Activated CD4-positive, alpha-beta T cell treated with anti-CD3 and anti-CD28 coated beads, Interleukin-2, amount 10 ng/mL, durations not matched to agents 24 days and 14 days (primary cell): ENCODE measurements at places on chromosomes 5 and 9.

DNA sequence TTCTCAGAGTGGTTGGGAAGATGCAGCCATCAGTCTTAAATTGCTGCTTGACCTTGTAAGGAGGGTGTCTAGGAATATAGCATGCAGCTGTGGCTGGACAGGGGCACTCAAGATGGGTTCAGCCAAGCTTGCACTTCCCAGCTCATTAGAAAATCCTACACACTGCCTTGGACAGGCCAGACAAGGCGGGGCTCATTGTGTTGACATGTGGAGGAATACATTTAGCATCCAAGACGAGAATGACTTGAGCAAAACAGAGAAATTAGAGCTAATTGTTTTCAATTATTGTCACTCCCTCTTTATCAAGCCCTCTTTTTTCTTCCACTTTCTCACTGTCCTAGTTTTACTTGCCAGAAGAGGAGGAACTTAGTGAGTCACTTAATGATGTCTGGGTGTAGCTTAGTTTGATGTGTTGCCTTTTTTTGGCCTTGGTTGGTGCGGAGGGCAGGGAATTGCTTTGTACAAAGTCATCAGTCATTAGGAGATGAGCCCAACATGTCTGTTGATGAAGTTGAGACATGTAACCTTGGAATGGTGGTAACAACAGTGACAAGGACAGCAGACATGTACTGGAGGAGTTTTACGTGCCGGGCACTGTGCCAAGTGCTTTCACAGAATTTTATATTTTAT, 1219.3 kb upstream of the WWC1 start:
- DNase-seq, result no peak

DNA sequence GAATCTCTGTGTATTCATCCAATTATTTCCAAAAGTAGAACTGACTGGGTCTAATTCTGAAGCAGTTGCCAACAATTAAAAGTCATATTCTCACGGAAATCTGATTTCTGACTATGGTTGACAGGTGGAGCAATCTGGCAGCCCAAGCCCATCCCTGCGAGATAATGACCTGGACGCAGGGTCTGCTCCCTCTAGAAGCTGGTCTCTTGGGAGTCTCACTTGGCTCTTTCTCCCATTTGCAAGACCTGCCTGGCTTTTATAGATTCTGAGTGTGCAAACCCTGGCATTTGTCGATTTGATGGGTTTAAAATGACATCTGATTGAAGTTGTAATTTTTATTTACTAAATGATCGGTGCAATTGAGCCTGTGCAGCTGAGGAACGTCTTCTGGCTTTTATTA, 49.4 kb upstream of the NEURL1B start:
- DNase-seq, result no peak

DNA sequence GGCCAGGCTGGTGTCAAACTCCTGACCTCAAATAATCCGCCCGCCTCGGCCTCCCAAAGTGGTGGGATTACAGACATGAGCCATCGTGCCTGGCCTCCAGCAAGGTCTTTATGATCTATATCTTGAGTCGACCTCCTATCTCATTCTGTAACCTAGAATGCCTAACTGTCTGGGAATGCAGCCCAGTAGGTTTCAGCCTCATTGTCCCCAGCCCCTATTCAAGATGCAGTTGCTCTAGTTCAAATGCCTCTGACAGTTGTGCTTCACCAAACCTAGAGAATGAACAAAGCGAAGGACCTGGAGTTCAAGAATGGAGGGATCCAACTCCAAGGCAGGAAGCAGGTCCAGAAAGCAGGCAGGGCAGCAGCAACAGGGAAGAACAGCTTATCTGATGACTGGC, 30.8 kb downstream of the GLRX start:
- DNase-seq, result no peak

DNA sequence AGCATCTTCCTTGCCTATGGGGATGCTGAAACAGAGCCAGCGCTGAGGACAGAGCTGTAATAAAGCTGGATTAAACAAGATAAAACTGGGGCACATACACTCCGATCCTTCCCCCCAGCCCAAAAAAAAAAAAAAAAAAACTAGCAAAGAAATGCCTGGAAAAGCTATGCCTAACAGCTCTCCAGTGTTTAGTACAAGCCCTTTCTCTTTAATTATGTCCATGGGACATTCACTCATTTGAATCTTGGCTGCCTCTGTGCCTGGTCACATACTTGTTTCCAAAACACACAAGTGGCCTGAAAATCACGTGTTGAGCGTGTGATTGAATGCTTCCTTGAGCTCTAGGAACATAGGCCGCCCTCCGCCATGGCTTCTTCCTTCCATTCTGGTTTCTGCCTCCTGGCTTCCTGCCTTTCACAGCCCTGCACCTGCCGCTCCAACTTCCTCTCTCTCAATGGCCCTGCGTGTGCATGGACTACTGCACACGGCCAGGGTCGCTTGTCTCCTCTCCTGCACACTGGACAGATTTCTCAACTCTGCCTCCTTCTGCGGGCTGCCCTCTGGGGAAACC, 111.0 kb upstream of the RETREG1 start:
- no peak for DNase-seq

- no peak for DNase-seq
Measured at GRCh38 chr5:34608859-34609648, 47.1 kb upstream of the RAI14 start.

GRCh38 chr9:33260372-33260771, 4.1 kb downstream of the BAG1 start:
- DNase-seq, result no peak

DNA sequence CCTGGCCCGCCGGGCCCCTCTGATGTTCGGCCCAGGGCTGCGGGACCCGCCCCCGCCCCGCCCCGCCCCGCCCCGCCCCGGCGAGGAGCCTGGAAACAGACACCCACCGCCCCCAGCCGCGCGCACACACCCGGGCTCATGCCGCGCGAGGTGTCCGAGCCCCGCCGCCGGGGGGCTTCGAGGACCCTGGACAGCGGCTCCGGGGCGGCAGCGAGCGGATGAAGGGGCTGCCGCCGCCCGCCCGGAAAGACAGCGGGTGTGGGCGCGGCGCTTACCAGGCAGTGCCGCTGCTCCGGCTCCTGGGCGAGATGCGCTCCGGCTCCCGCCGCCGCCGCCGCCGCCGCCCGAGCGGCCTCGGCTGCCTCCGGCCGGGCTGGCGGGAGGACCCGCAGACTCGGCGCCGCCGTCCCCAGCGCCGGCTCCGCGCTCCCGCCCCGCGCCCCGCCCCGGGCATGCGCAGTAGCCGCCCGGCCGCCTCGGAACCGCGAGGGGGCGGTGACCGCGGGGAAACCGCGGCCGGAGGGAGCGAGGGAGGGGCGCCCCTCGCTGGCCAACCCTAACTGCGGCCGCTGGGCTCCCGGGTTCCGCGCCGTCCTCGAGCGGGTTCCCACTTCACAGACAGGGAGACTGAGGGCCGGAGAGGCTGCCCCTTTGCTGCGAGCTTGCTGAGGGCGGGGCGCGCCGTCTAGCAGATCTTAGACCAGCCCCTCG, at the start of gene GPRIN1:
TSS of gene GPRIN1 (minus strand) at position 433 of the 711 bp plus-strand sequence. CDS start 10,322 bp downstream, outside the sequence.
- peak; percentile 93 for DNase-seq

GRCh38 chr9:99119976-99120655, 15.2 kb downstream of the TGFBR1 start:
- no peak for DNase-seq

DNA sequence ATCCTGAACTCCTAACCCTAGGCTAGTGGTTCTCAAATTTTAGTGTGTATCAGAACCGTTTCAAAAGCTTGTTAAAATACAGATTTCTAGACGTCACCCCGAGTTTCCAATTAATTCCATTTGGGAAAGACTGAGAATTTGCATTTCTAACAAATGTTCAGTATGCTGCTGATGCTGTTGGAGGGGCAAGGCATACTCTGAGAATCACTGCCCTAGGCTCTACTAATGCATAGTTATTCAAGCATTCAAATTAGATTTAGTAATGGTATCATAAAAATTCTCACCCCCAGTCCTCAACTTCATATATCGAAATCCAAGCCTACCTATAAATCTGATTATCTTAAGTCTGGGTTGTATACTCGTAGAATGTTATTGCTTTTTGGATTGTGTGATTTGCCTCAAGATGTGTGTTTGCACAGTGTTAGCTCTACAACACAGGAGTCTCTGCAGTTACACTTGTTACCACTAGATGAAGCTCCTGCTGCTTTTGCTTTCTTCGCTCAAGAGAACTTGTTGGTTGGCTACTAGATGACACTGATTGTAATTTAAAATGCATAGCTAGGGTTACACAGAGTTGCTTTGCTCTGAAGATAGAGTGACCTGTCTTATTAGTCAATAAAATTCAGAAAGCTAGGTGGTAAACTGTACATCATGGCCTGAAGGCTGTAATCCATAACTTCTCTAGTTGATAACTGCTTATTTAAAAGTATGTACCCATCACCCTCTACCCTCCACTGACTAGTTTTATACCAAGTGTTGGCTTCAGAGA, 7.5 kb upstream of the ERAP2 start:
- peak; percentile 84 for DNase-seq

DNA sequence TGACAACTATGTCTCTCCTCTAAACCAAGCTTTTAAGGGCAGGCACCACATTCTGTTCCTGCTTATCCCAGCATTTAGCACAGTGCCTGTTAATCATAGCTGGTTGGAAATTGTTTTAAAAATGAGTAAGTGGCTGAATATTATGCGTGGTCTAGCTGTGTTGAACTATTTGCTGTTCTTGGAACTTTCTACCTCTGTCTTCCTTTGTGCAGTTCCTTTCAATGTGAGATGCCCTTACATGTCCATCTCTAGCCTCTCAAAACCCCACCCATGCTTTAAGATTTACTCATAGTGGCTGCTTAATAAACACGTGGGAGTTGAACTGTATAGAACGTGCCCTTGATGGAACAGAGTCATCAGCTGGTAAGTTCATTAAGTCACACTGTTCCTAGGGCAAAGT, 34.5 kb downstream of the C9orf57 start:
- no peak for DNase-seq

GRCh38 chr5:32445831-32446614, 1.5 kb upstream of the ZFR start:
- DNase-seq, result no peak

DNA sequence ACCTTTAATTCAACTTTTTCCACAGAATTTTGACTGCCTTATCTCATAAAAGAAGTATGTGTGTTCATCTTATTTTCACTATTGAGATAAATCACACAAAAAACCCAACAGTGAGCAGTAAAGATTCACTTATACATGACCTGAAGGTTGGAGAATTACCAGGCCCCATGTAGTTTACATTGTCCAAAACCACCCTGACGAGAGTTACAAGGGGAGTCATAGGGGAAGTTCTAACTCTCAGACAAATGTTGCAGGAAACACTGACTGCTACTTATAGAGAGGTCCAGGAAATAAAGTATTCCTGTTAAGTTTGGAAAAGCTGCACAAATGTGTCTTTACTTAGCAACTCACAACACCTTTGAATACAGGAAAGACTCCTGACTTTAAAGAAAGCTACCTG, 14.1 kb downstream of the SPATA9 start:
- DNase-seq, result no peak

DNA sequence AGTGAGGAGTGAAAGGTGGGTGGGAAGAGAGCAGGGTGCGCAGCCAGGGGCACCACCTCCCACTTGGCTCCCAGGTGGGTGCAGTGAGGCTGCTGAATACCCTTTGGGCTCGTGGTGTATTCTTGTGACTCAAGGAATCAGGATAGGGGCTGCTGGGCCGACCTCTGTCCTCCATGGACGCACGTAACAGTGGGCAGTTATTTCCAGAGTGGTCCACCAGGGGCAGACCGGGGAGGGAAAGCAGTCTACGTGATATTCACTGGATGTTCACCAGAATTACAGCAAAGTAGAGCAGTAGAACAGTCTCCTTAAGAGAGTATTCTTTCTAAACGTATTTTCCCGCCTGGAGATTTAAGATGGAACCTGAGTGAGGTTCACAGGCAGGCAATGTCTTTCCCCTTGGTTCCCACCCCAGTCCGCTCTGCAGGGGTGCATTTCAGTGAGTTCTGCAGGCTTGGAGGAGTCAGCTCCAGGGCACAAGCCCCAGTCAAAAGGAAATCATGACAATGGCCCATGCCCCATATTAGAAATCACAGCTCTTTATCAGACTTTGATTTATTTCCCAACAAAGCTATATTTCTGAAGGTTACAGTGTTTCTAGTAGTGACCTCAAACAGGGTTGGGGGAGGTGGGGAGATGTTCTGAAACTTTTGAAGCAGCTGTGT, 88.7 kb downstream of the SYK start:
- DNase-seq, result no peak

GRCh38 chr9:105694190-105694847, at the start of gene TMEM38B:
Gene TMEM38B (plus strand): TSS chr9:105694541. CDS start chr9:105694661, 120 bp downstream.
- peak; percentile 95 for DNase-seq

DNA sequence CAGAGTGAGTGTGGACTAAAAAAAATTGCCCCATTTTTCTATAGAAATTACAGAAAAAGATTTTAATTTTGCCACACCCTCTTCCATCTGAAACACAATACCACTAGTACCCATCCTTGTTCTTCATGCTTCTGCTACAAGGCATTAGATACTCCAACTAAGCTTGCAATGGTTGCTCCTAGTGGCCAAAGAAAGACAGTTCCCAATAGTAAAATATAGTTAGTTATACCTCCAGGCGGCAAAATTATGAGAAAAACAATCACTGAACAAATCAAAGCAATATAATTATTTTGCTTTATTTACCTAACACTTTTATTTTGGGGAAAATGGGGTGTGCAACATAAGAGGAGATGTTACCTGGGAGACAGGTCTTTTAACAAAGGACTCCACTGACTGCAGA, 101.2 kb downstream of the RAPGEF6 start:
- DNase-seq, result no peak

DNA sequence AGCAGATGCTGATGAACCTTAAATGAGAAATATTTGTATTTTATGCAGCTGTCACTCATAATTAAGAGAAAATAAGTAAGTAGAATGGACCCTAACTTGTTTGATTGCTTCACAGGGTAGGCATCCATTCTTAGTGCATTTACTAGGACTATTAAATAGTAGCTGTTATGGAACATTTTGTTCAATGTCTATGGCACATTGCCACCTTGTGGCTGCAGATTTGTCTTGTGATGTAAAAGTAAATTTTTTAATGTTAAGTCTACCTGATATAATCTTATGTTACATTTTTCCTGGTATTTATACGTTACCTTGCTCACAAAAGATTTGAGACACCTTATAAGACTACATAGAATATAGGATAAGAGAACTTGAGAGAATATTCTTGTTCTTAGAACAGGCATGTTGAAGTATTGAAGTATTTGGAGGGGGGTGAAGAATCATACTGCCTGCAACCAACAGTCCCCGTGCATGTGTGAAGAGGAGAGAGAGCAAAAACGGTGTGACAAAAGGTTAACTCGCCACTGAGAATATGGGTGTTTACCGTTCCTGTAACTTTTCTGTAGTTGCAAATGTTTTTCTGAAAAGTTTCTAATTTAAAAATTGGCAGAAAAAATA, 161.1 kb downstream of the MAST4 start:
- DNase-seq, result peak; percentile 74

- no peak for DNase-seq
Measured at GRCh38 chr9:123316053-123316718, 39.8 kb upstream of the CRB2 start.

- no peak for DNase-seq
Measured at GRCh38 chr5:180813420-180813819, 10.8 kb upstream of the MGAT1 start.

- peak; percentile 61 for DNase-seq
Measured at GRCh38 chr9:100700689-100701318, 122.9 kb downstream of the CAVIN4 start.

GRCh38 chr5:159359408-159359807, 29.1 kb upstream of the IL12B start:
- DNase-seq, result no peak
